Vagina (tissue), 2 donors: ENCODE measurements at places on chromosomes 7 and 10. TPM values are rescaled to one million over a fixed set of nuclear protein-coding genes. Genes with fewer than 3 reads are reported as not detected.
A peak's percentile ranks its signal among the peaks of the same experiment; 100 is the strongest.

- H3K4me3 ChIP-seq: no peak overlapping the region
- H3K4me1 ChIP-seq: peaks cover 54% of the 10 kb centered on the region
Observed at GRCh38 chr10:5662708-5663579, 3.5 kb downstream of the ASB13 start.

GRCh38 chr7:128868624-128869137 lies 6.0 kb downstream of the ATP6V1F start:
- H3K4me3 ChIP-seq: peak overlapping the region; percentile 49
- no peaks in the 10 kb centered on the region for H3K27me3 ChIP-seq
- no peaks in the 10 kb centered on the region for H3K36me3 ChIP-seq
- H3K27ac ChIP-seq: peak overlapping the region; percentile 4
- no peak for DNase-seq
- peaks cover 48% of the 10 kb centered on the region for H3K4me1 ChIP-seq

- no peak for DNase-seq
- peak overlapping the region; percentile 83 for H3K27ac ChIP-seq
- H3K4me3 ChIP-seq: peak overlapping the region; percentile 55
- peaks cover 15% of the 10 kb centered on the region for H3K4me1 ChIP-seq
- H3K36me3 ChIP-seq: no peaks in the 10 kb centered on the region
Observed at GRCh38 chr7:90345595-90346335, 751 bp upstream of the GTPBP10 start.

GRCh38 chr7:23422909-23423308 lies 47.4 kb downstream of the IGF2BP3 start:
- no peak overlapping the region for H3K4me3 ChIP-seq
- no peaks in the 10 kb centered on the region for H3K27me3 ChIP-seq
- H3K4me1 ChIP-seq: no peaks in the 10 kb centered on the region

ASAH2B gene
- total RNA-seq: 0.74 TPM
